ENCODE measurements at places on chromosomes 12 and 14.

DNA sequence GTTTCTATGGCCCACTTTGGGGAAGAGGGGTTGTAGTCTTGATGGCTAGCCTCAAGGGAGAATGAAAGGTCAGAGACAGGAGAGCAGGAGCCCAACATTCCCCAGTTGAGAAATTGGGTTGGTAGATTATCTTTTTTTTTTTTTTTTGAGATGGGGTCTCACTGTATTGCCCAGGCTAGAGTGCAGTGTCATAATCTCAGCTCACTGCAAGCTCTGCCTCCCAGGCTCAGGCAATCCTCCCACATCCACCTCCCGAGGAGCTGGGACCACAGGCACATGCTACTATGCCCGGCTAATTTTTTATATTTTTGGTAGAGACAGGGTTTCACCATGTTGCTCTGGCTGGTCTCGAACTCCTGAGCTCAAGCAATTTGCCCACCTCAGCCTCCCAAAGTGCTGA is 34.9 kb downstream of the BCAT1 start:
- no peak overlapping the region for H3K27ac ChIP-seq
- H3K36me3 ChIP-seq: peaks cover 3% of the 10 kb centered on the region
- H3K27me3 ChIP-seq: no peaks in the 10 kb centered on the region
- peaks cover 14% of the 10 kb centered on the region for H3K4me1 ChIP-seq
- no peak for DNase-seq

DNA sequence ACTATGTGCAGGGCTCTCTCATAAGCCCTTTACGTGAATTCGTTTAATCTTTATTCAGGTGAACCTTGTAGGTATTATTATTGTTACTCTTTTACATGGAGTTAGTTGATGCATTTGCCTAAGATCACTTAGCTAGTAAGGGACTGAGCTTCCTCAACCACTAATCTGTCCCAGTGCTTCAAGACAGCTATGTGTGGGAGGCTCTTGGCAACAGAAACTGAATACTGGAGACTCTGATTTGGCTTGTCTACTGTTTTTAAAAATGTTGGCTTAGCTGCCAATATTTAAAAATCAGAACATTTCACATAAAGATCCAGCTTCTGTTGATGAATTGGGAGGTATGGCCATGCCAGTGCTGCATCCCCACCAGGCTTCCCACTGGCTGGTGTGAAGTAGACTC is 6.8 kb downstream of the KNTC1 start:
- no peak overlapping the region for H3K27ac ChIP-seq
- H3K27me3 ChIP-seq: no peaks in the 10 kb centered on the region
- DNase-seq: no peak
- H3K4me3 ChIP-seq: no peak overlapping the region
- H3K36me3 ChIP-seq: peaks cover 13% of the 10 kb centered on the region

DNA sequence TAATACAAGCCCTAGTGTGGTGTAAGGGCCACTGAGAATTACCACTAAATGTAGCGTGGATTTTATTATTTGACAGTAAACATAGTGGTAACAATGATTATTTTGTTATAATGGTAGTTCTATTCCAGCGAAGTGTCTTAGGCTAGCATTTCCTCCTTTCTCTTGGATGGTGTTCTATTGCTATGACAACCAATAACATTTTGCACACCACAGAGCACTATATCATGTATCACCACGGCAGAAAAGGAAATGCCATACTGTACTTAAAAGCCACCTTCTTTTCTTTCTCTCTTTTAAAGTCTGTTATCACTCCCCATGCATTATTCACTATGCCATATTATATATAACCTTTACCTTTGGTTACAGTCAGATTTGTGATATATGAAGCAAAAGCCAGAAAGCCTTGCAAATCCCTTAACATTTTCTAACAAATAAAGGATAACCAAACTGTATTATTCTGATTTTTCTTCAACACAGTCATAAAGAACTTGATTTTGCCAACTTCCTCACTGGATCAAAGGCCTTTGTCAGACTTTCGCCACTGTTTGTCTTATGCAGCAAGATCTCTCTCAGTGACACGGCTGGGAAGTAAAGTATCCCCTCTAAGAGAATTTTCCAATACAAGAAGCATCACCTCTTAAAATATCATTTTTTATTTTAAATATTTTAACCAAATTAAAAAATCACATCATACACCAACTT is 195.8 kb downstream of the FOXN3 start:
- no peak for DNase-seq
- H3K4me3 ChIP-seq: no peak overlapping the region
- H3K27ac ChIP-seq: no peak overlapping the region
- peaks cover 13% of the 10 kb centered on the region for H3K36me3 ChIP-seq
- no peaks in the 10 kb centered on the region for H3K27me3 ChIP-seq

GRCh38 chr12:108637222-108637971 is 3.7 kb upstream of the SELPLG start:
- H3K27me3 ChIP-seq: no peaks in the 10 kb centered on the region
- peaks cover 29% of the 10 kb centered on the region for H3K4me1 ChIP-seq
- no peak for DNase-seq
- no peak overlapping the region for H3K4me3 ChIP-seq
- no peak overlapping the region for H3K27ac ChIP-seq

- H3K4me3 ChIP-seq: no peak overlapping the region
- no peak overlapping the region for H3K27ac ChIP-seq
- H3K36me3 ChIP-seq: no peaks in the 10 kb centered on the region
- H3K27me3 ChIP-seq: peaks cover 84% of the 10 kb centered on the region
- DNase-seq: no peak
Measured at GRCh38 chr12:54025499-54026405, 2.5 kb upstream of the HOXC6 start.

DNA sequence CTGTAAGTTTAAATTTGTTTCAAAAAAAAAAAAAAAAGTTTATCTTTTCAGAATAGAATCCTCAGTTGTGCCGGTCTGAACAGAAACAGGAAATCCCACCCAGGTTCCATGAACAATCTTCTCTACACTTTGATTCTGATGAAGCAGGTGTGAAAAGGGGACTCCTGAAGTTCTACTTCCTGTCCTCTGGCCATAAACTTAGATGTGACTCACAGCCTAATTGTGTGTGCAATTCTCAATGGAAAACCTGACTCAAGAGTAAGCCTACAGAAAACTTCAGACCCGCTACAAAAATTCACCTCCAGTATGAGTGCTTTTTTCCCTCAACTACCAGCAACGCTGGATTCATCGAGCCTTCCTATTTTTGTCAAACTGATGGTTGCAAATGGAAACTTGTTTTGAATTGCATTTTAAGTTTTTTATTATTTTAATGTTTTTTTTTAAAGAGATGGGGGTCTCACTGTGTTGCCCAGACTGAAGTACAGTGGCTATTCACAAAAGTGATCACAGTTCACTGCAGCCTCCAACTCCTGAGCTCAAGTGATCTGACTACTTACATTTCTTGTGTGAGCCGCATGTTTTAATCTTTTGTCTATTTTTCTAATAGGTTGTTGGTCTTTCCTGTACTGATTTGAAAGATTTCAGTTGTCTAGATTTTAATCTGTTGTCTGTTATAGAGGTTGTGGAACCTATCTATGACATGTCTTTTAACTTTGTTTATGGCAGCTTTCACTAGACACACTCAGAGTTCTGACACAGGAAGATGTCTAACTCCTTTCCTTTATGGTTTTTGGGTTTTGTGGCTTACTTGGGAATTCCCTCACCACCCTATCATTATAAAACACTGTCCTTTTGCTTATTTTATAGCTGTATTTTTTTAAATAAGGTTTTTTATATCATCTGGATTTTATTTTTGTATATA is 37.6 kb downstream of the ATG14 start:
- no peak overlapping the region for H3K4me3 ChIP-seq
- H3K27ac ChIP-seq: no peak overlapping the region

All from trophoblast cell (in vitro differentiated cells and primary cell).